ENCODE measurements at places on chromosomes 13 and 19.

DNA sequence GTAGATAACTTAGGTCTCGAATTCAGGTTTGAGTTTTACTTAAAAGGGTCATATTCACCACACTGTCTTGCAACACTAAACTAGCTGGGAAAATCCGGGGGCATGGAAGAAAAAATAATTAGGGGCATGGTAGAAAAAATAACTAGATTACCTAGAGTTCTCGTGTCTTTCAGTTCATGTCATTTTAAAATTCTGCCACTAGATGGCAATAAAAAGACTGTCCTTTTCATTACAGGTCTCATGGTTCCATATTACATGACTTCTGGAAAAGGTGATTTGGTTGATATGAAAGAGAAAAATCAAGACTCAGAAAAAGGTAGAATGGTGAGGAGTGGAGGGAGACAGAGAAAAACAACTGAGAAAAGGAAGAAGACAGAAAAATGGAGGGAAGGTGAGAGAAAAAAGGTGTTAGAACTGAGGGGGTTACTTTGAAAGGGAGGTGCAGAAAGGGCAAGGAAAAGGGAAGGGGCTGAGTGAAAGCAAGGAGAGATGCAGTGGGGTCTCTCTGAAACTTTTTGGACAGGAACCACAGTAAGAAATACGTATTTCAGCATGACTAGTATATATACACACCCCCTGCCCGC lies 299.0 kb downstream of the KLF12 start:
- no peak for DNase-seq

DNA sequence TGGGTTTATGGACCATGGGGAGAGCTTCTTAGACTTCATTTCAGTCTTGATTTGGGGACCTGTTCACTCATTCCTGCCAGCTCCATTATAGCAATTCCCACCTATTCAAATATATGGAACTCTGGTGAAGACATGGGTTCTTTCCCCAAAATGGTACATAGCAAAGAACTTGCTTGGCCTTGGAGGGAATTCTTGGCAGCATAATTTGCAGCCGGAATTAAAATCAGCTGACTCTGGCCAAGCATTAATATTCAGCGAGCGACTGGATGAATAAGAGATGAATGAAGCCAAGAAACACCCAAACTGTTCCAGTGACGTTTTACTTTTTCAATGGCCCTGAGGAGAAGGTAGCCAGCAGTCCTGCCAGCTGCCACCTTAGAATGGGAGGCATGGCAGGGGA lies 88.4 kb upstream of the SOX1 start:
- DNase-seq = no peak

- DNase-seq = no peak
These were observed 53.6 kb downstream of the FAM216B start for GRCh38 chr13:42834946-42835345.

DNA sequence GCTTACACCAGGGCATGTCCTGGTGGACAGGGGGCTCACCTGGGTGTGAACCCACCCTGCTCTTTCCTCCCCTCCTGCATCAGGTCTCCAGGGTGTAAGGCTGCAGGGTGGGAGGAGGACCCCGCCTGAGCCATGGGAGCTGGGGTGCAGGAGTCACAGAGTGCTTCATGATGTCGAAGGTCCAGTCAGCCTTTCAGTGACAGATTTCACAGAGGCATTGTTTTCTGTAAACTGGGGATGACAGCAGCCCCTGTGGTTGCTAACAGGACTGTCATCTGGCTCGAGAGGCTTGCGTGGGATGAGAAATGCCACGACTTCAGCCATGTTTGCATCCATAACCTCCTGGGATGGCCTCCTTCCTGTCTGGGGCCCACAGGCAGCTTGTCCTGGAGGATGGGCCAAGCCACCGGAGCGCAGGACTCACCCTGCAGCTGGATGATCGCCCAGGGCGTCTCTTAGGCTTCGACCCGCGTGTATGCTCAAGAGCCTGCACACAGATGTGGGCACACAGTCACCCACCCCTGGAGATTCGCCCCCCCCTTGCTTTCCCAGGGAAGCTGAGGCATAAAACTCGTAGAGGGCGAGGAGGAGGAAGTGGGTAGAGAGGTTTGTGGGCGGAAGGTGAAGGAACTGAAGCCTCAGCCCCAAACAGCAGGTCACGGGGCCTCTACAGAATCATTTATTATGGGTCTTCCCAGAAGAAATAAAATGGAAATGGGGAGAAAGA lies 4.9 kb downstream of the NANOS3 start:
- no peak for DNase-seq

- DNase-seq = no peak
These were observed 31.3 kb upstream of the HOMER3 start for GRCh38 chr19:18972301-18972811.

- no peak for DNase-seq
These were observed 28.4 kb upstream of the CEACAM21 start for GRCh38 chr19:41547569-41547968.

GRCh38 chr13:62846302-62846701 lies 1430.7 kb upstream of the PCDH20 start:
- DNase-seq = no peak

All from GOT3 (cell line).